ENCODE measurements at places on chromosomes 1 and 21. TPM values are rescaled to one million over a fixed set of nuclear protein-coding genes. Genes with fewer than 3 reads are reported as not detected.

DNA sequence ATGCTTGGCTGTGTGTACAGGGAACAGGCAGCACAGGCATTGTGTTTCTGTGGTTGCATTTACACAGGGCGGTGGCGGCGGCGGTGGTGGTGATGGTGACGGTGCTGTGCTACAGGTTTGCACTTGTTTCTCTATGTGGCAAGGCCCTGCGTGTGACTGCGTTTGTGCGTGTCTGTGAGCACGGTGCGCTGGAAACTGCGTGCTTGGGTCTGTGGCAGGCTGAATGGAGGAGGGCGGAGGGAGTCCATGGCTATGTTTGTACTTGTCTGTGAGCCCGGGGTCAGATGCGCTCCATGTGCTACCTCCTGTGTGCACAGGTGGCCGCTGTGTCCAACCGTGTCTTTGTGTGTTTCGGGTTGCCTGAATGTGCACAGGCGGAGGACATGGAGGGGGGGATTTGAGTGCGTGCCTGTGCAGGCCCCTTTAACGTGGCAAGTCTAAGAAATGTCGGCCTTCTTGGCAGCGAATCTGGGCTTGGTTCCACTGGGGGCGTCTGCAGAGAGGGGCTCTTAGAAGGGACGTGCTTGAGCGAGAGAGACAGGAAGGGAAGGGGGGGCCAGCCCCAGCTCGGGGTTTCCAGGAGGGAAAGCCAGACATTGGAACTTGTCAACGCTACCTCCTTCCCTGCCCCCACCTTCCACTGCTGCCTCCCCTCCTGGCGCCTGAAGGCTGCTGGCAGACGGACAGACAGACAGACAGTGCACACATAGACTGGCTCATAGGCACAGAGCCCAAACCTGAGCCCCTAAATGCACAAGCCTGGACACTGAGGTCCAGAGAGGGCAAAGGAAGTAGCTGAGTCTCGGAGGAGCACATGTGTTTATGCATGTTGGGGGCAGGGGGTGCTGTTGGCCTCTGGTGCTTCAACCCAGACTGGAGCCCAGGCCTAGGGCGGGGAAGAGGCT lies 32.7 kb upstream of the WASF2 start:
- peaks cover 95% of the 10 kb centered on the region for H3K4me1 ChIP-seq
- H3K27ac ChIP-seq, result no peak overlapping the region
- no peaks in the 10 kb centered on the region for H3K27me3 ChIP-seq

DNA sequence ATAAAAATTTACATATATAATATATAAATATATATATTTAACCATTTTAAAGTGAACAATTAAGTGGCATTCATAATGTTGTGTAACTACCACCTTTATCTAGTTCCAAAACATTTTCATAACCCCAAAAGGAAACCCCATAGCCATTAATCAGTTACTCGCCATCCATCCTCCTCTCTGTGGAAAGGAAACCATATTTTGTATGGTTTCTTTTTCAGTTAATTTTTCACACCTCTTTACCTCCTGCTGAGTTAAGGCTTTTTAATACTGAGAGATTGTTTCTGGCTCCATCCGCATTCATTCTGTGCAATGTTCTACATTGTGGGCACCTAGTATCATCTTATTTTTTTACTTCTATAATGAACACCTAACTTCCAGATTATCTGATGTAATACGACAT lies 512.1 kb downstream of the LMO4 start:
- no peak for DNase-seq
- no peak overlapping the region for H3K27ac ChIP-seq
- no peaks in the 10 kb centered on the region for H3K36me3 ChIP-seq
- H3K27me3 ChIP-seq, result no peaks in the 10 kb centered on the region
- no peak overlapping the region for H3K4me3 ChIP-seq
- no peaks in the 10 kb centered on the region for H3K4me1 ChIP-seq

GRCh38 chr21:37233551-37234146 lies 33.5 kb downstream of the VPS26C start:
- H3K4me1 ChIP-seq, result peaks cover 4% of the 10 kb centered on the region
- no peak overlapping the region for H3K4me3 ChIP-seq
- peaks cover 91% of the 10 kb centered on the region for H3K36me3 ChIP-seq
- DNase-seq, result no peak

DNA sequence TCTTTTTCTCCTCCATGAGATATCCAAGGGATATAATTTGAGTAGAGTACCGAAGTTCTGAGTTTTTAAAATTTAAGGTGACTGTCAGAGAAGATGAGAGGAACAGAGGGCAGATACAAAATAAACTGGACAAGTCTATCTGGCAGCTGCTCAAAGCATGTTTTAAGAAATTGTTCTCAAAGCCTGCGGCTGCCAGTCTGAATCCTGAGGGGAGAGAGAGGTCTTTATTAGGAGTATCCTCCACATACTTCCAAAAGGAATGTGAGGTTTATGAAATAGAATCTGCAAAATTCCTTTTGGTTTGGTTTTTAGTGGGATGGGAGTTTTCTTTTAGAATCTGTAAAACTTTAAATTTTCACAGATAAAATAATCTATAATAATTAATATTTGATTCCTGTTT lies 41.3 kb downstream of the TTC13 start:
- peaks cover 34% of the 10 kb centered on the region for H3K36me3 ChIP-seq
- no peak overlapping the region for H3K27ac ChIP-seq
- no peaks in the 10 kb centered on the region for H3K27me3 ChIP-seq
- no peak overlapping the region for H3K4me3 ChIP-seq
- DNase-seq, result no peak
- H3K4me1 ChIP-seq, result no peaks in the 10 kb centered on the region

DNA sequence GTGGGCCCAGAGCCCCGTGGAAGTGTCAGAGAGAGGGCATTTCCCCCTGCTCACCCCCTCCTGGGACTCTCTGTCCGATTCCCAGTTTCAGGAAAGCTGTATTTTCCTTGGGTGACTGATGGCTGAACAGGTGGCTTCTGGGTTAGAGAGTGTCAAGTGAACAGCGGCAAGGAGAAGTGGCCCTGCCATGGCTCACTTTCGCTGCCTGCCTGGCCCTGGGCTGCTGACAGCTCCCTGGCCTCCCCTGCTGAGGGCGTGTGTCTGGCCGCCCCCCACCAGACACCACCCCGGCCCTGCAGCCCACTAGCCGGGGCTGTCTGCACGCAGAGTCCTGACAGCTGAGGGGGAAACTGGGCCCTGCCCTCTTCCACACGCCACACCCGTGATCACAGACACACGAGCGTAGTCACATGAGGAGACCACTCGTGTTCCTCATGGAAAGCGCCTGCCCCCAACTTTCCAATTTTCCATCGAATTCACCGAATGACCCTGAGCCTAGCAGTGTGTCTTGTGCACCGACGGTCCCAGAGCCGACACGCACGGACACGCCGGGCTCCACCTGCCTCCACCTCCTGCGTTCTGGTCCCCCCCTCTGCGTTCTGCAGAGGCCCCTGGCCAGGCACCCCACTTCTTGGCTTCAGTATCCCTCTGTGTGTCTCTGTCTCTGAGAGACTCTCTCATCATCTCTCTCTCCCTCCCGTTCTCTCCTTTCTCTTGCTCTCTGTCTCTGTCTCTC lies 60.6 kb upstream of the CASZ1 start:
- no peak for DNase-seq
- H3K27me3 ChIP-seq, result peaks cover 16% of the 10 kb centered on the region
- H3K36me3 ChIP-seq, result no peaks in the 10 kb centered on the region
- no peak overlapping the region for H3K4me3 ChIP-seq
- H3K27ac ChIP-seq, result no peak overlapping the region
- no peaks in the 10 kb centered on the region for H3K4me1 ChIP-seq

DNA sequence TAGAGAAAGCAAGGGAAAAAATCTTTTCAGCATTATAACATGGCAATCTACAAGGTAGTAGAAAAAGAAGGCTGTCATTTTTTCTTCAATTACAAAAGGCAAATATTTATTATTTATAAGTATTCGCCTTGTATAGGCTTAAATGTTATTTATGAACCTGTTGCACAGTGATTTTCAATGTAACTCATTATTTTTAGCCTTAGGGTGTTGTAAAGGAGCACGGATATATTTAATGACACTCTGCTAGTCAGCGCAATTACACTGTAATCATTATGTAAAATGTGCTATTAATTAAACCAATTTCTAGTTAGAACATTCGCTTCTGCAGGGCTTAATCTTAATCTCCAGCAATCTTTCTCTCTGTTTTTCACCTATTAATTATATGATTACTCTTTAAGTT lies 145.0 kb downstream of the ATG4C start:
- H3K27me3 ChIP-seq, result no peaks in the 10 kb centered on the region
- no peak overlapping the region for H3K4me3 ChIP-seq
- no peaks in the 10 kb centered on the region for H3K36me3 ChIP-seq

- DNase-seq, result no peak
- H3K27ac ChIP-seq, result no peak overlapping the region
- H3K36me3 ChIP-seq, result no peaks in the 10 kb centered on the region
- H3K4me1 ChIP-seq, result peaks cover 5% of the 10 kb centered on the region
- no peaks in the 10 kb centered on the region for H3K27me3 ChIP-seq
- no peak overlapping the region for H3K4me3 ChIP-seq
Observed at GRCh38 chr1:37157634-37158033, 123.3 kb upstream of the GRIK3 start.

DNA sequence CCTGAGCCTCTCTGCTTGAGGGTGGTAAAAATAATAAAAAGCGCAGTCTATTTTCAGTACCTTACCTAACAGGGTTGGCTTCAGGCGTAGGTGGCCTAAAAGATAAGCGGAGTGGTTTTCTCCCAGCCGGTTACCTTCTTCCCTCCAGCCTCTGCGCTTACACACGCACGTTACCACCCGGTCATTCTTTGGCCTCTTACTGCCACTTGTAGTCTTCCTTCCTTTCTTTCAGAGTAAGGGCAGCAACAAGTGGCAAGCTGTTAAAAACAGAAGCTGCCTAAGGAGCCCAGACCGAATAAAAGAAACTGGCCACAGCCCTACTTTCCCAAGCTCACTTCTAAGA lies 35.4 kb downstream of the CLCA1 start:
- no peaks in the 10 kb centered on the region for H3K27me3 ChIP-seq
- H3K4me1 ChIP-seq, result no peaks in the 10 kb centered on the region
- no peak for DNase-seq

DNA sequence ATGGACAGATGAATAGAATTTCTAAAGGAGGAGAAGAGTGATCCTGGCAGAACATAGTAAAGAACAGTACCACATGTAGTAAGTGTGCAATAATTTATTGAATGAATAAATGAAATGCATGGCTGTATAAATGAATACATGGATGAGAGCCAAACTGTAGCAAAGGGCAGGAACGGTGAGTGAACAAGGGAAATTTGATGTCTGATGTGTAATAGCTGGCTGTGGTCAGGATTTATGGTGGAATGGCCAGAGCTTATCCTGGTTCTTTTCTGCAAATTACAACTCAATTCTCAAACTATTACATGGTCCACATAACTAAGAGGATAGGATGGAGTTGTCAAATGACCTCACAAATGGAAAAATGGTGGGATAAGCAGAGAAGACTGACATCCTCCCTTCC lies 43.2 kb upstream of the ARHGAP29 start:
- H3K4me1 ChIP-seq, result peaks cover 8% of the 10 kb centered on the region
- H3K4me3 ChIP-seq, result no peak overlapping the region
- no peaks in the 10 kb centered on the region for H3K36me3 ChIP-seq
- H3K27me3 ChIP-seq, result no peaks in the 10 kb centered on the region

DNA sequence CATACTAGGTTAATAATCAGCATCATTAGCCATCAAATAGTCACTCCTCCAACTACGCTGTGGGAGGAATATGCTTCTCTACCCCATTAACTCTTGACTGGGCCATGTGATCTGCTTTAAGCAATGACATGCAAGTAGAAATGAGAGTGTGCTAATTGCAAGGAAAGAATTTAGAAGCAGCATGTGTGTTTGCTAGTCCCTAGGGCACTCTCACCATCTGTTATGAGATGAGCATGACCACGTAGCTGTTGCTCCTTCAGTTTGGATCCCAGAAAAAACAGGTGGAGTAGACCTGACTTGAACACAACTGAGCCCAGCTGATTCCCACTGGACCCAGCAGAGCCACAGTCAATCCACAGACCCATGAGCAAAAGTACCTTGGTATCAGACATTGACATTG lies 19.7 kb upstream of the RGS7 start:
- H3K27ac ChIP-seq, result no peak overlapping the region
- H3K4me1 ChIP-seq, result no peaks in the 10 kb centered on the region

- H3K4me3 ChIP-seq, result no peak overlapping the region
- H3K27ac ChIP-seq, result no peak overlapping the region
- no peak for DNase-seq
- no peaks in the 10 kb centered on the region for H3K27me3 ChIP-seq
- no peaks in the 10 kb centered on the region for H3K36me3 ChIP-seq
Observed at GRCh38 chr1:226461087-226461486, 53.2 kb upstream of the PARP1 start.

DNA sequence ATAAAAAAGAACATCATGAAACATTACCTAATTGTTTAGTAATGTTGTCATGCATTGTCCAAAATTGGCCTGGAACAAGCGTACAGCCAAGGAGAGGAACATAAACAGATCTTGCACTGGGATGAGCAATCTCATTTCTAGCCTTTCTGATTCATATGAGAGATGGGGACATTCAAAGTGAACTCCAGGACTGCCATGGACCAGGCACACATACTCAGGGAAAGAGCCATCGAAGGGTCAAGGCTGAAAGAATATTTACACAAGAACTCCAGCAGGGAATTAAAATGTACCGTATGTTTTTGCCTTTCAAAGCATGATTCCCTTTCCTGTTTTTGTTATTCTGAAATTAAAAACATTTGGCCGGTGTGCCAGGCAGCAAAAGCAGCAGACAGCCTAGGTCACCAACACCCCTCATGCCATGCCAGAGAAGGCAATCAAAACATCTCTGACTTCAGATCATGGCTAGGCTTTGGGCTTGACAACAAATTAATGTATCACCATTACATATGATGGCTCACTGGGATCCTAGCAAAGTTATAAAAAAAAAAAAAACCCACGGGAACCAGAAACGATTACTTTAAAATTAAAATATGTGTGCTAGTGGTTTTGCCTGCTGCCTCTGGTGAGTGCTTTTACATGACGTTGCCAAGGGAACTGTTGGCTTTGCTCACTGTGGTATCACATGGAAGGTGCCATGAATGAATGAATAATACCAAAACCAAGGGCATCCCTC lies 159.8 kb downstream of the TGFBR3 start:
- no peaks in the 10 kb centered on the region for H3K36me3 ChIP-seq
- H3K27ac ChIP-seq, result peak overlapping the region; percentile 89
- H3K4me3 ChIP-seq, result no peak overlapping the region
- H3K4me1 ChIP-seq, result peaks cover 24% of the 10 kb centered on the region

The ECM1 gene
- 32.2 TPM for total RNA-seq

The TPTE gene
- not detected for total RNA-seq

The SPRR2G gene
- not detected for total RNA-seq

The ADORA3 gene
- total RNA-seq, result 10.5 TPM

The IGSF9 gene
- total RNA-seq, result 0.20 TPM
